ENCODE measurements at places on chromosomes 5 and 9. TPM values are rescaled to one million over a fixed set of nuclear protein-coding genes. Genes with fewer than 3 reads are reported as not detected.

The OR13C5 gene
- not detected for total RNA-seq

The CCDC192 gene
- not detected for total RNA-seq

The PCDHB16 gene
- not detected for total RNA-seq

The GRK6 gene
- total RNA-seq = 25.2 TPM

The TLR4 gene
- total RNA-seq = 0.13 TPM

The ADAMTSL1 gene
- total RNA-seq = not detected

The DNAJB5 gene
- total RNA-seq = 6.2 TPM

Measured in A549 treated with ZK216348 at 1 μM for 4 hours (cell line).